ENCODE measurements at places on chromosomes 11 and 22. TPM values are rescaled to one million over a fixed set of nuclear protein-coding genes. Genes with fewer than 3 reads are reported as not detected.

Gene MRPL48
- total RNA-seq: 37.3 TPM

Gene LAYN
- total RNA-seq: 5.8 TPM

DNA sequence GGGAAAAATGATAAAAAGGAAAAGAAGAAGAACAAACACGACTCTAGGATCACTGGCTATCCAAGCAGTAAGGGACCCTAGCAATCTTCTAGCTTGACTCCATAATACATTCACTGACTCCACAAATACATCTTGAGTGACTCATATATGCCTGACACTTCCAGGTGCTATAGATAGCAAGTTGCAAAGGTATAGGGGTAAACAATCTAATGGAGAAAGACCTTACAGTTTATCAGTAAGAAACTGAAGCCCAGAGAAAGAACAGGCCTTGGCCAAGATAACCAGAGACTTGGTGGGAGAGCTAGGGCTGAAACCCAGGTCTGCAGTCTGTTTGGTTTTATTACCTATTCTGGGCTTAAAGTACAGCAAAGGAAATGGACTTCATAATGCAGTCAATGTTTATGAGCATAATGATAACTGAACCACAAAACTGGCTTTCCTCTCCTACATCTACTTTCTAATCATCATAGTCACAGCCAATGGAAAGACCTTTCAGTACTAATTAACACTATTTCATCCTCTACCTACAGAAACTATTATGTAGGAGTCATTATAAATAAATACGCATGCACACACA is 19.7 kb upstream of the SLC5A1 start:
- DNase-seq: no peak

DNA sequence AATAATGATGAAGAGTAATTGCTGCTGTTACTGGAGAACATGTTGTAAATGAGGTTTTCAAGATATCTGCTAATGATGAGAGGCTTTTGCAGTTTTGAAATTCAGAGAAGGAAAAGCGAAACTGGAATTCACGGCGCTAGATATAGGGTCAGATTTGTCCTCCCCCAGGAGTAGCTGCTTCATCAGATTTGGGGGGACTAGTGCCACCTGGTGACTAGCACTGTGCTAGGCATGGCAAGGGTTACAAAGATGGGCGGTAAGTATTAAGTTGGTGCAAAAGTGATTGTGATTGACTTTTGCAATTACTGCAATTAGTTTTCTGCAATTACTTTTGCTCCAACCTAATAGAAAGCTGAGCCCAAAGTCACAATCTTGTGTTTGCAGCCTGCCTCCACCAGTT is 879.9 kb upstream of the TENM4 start:
- no peak for DNase-seq

GRCh38 chr11:5335170-5335569 is 8.2 kb downstream of the OR51B5 start:
- no peak for DNase-seq

DNA sequence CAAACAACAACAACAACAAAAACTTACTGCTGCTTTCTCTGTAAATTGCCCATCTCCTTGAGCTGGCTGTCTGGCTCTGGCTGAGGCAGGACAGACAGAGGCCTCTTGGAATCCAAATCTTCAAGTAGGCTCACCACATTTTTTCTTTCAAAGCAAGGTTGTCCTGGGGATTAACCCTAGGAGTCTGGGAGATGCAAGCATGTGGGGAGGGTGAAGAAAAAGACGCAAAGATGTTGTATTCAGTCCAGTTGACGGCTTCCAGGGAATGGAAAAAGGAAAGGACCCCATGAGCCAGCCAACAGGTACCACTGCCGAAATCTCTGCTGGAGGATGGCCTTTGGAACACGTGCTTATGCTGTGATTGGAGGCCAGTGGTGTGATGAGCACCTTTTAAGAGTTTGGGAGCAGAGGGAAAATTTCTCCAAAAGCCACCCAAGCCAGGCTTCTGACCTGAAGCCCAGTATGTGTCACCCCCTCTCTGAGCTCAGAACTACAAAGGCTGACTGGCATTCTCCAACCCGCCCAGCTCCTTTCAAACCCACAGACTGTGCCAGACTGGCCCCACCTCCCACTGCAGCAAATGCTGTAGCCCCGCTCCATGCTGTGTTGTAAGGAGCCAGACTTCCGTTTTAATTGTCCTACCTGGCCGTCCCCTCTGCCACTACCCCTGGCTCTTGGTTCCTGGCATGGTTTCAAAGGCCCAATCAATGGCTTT is 10.8 kb downstream of the BLID start:
- no peak for DNase-seq

DNA sequence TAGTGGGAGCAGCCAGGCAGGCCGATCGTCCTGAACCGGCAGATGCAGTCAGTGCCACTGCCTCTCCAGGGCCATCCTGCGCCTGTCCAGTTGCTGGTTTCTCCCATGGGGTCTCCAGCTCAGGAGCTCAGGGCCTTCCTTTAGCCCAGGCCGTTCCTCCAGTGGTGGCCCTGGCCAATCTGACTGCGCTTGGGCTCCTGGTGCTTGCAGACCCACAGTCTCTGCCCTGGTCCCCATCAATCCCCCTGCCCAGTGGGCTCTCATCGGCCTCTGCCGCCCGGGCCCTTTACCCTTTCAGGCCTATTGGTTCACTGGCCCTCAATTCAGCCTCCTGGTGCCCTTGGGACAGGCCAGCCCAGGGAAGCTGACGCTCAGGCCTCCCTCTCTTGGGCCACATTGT is 29.2 kb upstream of the TSKU start:
- DNase-seq: no peak

- DNase-seq: no peak
These were observed 20.2 kb upstream of the TXNRD2 start for GRCh38 chr22:19961868-19962245.

DNA sequence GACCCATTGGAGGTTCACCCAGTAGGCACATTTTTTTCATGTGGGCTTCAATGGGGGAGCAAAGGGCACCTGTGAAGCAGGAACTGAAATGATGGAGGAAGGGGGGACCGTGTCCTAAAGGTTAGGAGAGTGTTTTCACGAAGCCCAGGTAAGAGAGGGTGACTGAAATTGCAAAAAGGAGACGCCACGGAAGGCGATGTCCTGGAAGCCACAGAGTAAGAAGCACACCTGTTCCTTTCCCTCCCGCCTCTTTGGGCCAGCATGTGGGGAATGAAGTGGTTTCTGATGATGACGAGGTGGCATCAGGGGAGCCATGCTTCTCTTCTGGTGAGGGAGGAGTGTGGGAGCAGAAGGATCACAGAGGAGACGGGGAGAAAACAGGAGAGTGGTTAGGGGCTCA is 37.0 kb upstream of the MICAL2 start:
- no peak for DNase-seq
